ENCODE measurements at places on chromosomes 5 and 9.
A peak's percentile ranks its signal among the peaks of the same experiment; 100 is the strongest.

DNA sequence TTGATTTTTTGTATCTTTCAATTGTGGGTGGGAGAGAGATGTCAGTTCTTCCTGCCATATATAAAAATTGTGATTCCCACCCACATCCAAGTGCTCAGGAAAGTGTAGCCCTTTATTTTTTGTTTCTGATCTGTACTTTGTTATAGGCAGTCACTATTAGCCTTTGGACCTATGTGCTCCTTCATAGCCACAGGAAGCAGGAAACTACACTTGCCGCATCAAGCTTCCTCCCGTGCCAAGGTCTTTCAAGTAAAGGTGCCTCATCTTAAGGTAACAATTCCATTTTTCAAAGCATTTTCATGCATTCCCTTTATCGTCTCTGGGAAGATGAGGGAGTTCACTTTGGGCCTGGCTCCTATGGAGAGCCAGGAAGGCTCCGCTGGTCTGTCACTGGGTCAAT is 339.0 kb downstream of the DIRAS2 start:
- DNase-seq = no peak

DNA sequence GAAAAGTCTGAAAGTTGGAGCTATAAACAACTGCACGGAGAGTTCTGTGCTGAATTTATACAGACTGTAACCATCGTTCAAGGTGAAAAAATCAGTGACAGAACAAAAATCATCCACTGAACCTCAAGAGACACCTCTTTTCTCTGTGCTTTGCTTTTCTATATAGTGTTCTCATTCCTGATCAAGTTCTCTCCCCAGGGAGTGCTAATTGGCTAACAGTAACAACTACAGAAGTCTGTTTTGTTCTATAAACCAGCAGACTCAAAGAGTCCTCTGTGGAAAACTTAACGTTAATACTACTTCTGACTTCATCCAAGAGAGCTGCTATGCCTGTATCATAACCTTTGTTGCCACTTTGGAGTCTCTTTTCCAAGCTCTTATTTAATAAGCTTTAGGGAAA is 1388.3 kb upstream of the C9orf72 start:
- DNase-seq = no peak

DNA sequence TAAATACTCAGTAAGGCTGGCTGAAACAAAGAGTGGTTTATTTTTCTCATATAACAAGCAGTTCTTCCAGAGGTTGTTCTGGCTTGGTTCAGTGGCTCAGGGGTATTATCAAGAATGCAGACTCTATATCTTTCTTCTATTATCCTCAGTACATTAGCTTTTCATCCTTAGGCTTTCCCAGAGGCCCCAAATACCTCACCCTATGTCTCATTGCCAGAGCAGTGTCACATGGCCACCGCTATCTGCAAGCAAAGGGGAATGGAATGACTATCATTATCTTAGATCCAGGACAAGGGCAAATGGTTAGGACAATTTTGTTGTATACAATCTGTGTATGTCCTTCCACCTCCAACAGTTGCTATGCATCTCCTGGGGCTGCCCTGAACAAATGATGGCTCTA is 69.0 kb upstream of the SNX2 start:
- DNase-seq = no peak

GRCh38 chr5:111135363-111135762 is 43.2 kb downstream of the WDR36 start:
- no peak for DNase-seq

DNA sequence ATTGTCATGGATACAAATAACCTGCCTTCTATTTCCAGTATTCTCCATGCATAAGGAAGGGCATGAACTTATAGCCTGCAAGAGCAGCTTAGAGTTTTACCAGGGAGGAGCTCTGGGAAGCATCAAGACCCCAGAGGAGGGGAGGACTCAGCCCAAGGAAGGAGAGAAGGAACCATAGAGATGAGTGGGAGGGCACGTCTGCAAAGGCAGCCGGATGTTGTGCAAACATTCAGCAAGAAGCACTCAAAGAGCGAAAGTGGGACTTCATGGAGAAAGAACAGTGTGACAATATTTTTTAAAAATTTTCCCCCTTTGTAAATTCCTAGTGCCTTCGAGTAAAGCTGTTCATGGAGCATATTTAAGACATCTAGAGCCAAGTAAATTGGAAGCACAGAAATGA is 270.1 kb upstream of the PTGER4 start:
- DNase-seq = no peak

GRCh38 chr5:161513942-161514341 is 32.6 kb downstream of the GABRB2 start:
- DNase-seq = no peak

DNA sequence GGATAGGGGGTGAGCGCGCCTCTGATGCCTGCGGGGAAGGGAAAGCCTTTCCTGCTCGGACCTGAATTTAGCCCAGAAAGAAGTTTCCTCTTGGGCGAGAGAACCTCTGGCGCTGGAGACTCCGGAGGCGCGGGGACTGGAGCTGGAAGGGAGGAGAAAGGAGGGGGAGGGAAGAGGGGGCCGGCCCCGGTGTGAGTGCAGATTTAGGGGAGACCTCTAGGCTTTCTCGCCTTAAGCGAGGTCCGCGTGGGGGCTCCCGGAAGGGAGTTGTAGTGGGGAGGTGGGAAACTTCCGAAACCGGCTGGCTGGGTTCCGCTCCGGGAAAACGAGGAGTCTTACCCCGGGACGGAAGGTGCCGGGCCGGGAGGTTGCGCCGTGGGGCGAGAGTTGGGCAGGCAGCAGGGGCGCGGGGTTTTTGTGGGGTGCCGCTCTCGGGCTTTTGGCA is 1.3 kb downstream of the PCSK5 start:
- DNase-seq = peak; percentile 64

GRCh38 chr9:131477367-131477766 is 25.4 kb upstream of the POMT1 start:
- no peak for DNase-seq

DNA sequence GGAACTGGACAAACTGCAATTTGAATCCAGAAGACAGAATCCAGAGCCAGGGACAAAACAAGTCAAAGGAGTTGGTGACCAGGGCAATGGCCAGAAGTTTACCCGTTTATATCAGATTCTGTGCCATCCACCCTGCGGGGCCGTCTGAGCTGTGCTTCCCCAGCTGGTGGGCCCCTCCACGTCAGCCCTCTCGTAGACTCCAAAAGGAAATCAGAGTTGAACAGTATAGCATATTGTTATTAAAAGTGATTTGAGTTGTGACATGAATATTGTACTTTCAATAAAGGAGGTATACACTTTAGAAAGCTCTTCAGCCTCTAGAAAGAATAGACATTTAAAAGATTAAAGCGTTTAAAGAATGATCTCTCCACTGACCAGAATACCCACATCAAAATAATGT is 102.4 kb downstream of the NFIB start:
- no peak for DNase-seq

GRCh38 chr9:116279230-116279629 is 125.6 kb downstream of the PAPPA start:
- no peak for DNase-seq

DNA sequence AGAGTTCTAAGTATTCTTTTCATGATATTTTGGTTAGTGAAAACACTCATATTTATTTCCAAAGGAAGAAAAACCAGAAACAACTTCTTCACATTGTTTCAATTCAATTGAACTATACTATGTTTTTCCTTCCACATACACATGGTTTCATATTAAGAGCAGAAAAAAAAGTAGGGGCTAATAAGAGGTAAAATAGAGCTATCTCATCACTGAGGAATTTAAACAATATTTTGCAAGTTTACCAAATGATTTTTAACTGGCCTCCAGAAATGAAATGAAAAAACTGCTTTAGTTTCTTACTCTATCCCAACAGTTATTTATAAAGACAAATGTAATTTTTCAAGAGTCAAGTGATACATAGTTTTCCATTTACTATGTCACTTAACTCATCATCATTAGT is 233.5 kb downstream of the RFX3 start:
- no peak for DNase-seq

DNA sequence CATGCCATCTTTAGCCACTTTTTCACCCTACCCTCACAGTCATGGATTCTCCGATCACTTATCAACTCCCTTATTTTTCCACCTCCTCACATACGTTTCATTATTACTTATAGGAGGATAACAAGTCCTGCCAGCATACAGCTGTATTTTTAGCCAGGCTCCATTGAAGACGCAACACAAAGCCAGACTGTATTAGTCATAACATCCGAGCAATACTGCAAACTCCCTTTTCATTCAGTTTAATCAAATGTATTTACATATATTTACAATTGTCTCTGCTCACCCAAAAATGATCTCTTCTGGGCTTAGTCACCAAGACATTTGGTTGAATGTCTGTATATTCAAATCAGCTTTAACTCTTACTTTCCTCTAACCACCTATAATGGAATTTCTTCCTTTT is 126.4 kb upstream of the PRLR start:
- DNase-seq = no peak

GRCh38 chr5:165624166-165624946 is 2118.9 kb downstream of the MAT2B start:
- no peak for DNase-seq

- peak; percentile 78 for DNase-seq
Observed at GRCh38 chr9:98807070-98807813, at the start of gene GALNT12. GALNT12 (plus strand) TSS chr9:98807670; CDS start chr9:98807699, 29 bp downstream.

GRCh38 chr5:157740229-157740610 is 3.3 kb upstream of the LSM11 start:
- no peak for DNase-seq

DNA sequence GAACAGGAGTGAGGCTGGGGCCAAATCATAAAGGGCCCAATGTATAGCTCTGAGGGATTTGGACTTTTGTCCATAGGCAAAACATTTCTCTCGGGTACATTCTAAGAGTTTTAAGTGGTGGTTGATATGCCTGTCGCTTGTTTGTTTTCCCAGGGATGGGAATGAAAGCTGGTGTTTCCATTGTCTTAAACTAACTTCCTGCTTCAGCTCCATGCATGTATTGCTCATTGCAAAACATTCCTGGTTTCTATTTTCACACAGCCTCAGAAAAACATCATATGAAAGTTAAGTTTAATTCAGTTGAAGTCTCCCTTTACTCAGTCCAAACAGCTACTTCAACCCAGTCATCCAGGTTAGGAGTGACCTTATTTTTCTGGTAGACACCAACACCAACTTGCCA is 235.0 kb downstream of the ACTL7B start:
- DNase-seq = no peak

GRCh38 chr9:35844628-35845270 is 15.7 kb downstream of the TMEM8B start:
- DNase-seq = no peak

All from activated CD8-positive, alpha-beta memory T cell treated with anti-CD3 and anti-CD28 coated beads, Interleukin-2, amount 50 U/mL, for 48 hours (primary cell).